ENCODE measurements at places on chromosomes 1 and 21. TPM values are rescaled to one million over a fixed set of nuclear protein-coding genes. Genes with fewer than 3 reads are reported as not detected.

DNA sequence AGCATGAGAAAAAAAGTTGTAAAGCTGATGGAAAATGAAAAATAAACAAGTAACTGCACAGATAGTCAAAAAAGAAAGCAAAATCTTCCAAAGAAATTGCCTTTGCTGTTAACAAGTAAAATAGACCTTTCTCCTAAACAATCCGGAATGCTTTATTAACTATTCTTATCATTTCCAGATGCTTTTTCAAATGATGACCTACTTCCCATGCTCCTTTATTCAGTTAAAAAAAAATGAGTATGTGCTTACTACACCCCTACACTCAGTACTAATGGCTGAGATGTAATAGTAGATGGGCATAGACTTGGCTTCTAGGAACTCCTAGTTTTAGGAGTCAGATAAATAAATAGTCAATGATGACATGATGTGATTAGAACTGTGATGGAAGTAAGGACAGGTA lies 108.5 kb downstream of the NIBAN1 start:
- DNase-seq = no peak

DNA sequence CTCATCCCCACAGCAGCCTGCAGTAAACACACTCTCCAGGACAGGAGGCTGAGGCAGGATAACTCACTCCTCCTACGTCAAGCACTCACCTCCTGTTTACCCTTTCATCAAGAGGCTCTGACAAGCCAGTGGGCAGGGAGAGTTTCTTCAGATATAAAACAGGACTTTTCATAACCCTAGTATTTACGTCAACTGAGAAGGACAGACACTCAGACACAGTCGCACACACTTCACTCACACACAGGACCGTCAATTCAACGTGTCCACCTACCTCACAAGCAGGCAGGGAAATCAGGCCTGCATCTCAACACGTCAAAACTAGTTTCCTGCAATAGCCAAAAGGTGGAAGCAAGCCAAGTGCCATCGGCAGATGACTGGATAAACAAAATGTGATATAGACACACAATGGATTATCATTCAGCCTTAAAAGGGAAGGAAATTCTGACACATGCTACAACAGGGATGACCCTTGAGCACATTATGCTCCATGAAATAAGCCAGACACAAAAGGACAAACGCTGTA lies 48.6 kb downstream of the ITPKB start:
- peak; percentile 74 for DNase-seq

- DNase-seq = no peak
Measured at GRCh38 chr1:67791686-67792085, 41.6 kb downstream of the GNG12 start.

GRCh38 chr1:19036813-19037605 lies 80.5 kb upstream of the IFFO2 start:
- DNase-seq = no peak

The OPRD1 gene
- 0.72 TPM for total RNA-seq

- DNase-seq = peak; percentile 98
Measured at GRCh38 chr1:23369335-23370013, at the start of gene ZNF436. Gene ZNF436, minus strand, starts transcription at chr1:23369836. Its CDS starts 1,831 bp downstream, at chr1:23368005.
